CD4-positive, alpha-beta T cell treated with Interleukin-4 for 4 hours (primary cell): ENCODE measurements at places on chromosomes 11 and 22.

DNA sequence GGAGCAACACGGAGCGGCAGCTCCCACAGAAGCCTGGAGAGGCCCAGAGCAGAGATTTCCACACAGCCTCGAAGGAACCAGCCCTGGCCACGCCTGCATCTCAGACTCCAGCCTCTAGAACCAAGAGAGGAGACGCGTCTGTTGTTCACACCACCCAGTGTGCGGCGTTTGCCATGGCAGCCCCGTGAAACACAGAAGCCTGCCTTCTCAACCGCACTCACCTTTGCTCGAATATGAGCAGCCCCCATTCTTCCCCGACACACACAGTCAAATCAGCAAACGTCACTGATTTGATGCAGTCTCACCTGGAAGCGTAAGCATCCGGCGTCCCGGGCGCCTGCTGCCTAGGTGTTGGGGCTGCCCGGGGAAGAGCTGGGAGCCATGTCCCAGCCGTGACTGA, 14.2 kb upstream of the TALDO1 start:
- no peak for DNase-seq

DNA sequence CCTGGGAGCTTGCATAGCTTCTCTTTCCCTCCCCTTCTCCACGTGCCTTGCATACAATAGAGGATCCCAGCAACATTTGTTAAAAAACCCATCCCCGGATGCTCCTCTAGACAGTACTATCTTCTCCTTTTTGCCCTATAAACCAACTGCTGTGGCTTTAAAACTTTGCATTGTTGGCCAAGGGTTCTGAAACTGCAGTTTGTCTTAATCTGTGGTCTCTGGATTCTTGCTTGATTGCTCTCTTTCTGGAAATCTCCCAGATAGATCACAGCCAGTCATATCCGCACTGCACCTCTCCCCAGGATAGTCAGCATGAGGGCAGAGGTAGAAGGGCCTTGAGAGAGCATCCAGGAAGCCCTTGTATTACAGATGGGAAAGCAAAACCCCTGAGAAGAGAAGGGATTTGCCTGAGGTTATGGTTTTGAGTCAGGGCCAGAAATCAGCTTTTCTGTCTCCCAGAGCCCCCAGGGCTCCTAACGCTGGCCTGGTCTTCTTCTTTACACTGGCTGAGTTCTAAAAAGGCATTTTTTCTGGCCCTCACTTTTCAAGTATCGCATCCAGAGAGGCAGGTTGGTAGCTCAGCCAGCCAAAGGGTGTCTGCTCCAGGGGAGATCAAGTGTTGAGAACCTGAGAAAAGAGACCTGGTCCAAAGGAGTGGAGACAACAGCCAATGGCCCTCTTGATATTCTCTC, 70.6 kb downstream of the ADM start:
- no peak for DNase-seq

DNA sequence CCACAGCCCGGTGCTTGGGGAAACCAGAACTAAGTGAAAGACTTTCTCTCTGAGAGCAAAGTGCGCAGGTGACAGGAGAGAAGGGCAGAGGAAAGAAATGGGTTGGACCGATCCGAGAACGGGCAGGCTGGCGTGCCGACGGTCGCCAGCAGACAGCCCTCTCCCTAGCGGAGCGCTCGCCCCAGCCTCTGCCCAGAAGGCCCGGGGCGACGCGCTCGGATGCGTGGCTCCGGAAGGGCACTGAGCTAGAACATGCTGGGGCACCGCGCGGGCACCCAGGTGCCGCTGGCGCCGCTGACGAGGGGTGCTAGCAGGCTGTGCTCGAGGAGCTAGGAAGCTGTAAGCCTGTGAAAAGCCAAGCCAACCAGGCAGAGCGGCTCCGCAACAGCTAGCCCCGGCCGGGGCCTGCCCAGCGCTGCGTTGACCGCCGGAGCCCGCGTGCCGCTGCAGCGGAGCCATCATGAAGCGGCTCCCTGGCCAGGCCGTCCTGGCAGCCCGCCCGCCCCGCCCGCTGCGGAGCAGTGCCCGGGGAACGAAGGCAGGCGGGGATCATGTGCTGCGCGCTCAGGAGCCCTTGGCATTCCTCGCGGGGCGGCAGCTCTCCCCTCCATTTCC, 22.1 kb upstream of the RRAS2 start:
- DNase-seq: peak; percentile 24

DNA sequence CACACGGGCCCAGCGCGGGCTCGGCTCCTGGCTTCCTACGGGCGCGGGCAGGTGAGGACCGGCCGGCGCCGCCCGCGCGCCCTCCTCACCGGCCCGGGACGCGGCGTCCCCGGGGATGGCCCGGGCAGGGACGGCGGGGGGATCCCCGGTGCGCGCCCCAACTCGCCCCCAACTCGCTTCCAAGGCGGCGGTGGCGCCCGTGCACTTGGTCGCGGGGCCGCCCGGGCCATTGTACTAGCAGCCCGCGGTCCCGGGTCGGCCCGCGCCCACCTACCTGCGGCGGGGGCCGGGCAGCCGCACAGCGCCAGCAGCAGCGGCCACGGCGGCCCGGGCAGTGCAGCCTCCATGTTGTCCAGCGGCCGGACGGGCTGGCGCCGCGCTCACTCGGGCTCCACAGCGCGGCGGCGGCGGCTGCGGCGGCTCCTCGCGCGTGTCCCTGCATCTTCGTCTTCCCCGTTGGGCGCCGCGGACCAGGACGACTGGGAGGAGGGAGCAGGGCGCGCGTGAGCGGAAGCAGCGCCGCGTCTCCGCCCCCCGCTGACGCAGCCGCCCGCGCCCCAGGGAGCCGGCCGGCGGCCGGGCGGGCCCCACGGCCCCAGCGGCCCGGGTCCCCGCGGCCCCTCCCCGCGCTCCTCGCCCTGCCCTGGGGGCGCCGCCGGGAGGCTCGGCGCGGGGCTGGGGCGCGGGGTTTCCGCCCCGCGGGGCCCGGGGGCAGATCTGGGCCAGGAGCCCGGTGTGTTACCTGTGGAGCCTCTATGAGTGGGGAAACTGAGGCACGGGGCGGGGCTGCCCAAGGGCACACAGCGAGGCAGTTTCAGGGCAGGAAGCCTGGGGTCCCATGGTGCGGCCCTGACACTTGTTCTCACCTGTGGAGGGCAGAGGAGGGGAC, 159.3 kb upstream of the GRK3 start:
- DNase-seq: peak; percentile 54

DNA sequence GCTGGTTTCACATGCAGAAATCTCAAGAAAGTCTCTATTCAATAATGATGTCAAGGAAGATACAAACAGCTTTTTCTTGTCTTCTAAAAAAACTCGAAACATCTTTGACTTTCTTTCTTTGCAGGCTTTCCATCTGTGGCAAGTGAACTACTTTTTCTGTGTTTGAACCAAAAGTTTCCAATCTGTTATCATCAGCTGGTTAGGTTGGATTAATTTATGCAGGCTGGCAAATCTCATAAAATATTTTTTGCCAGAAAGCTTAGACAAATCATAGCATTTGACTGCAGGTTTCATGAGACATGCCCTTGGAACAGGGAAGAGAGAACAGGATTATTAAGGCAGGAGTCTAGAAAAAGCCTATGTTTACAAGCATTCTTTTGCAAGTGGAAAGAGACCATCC, 86.1 kb upstream of the ARHGAP42 start:
- DNase-seq: no peak

DNA sequence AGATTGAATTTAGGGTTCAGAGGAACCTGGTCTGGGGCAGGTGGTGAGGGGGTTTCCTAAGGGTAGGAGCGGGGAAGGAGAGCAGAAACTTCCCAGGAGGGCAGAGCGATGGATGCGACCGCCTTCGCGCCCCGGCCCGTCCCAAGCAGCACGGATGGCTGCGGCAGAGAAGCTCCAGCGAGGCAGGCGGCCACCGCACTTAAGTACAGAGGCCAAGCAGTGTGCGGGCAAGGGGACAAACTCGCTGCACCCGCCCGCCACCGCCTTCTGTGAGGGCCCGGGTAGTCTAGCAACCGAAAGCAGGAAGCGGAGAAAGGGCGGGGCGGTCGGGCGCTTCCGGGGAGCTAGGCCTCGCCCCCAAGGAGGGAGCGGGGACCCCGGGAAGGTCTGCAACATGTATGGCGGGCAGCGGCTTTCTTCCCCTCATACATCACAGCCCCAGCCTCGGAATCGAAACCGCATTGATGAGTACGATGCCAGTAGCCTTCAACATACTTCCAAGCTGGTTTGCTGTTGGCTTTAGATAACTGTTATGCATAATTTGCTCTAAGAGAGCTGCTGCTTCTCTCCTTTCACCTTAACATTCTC, at the start of gene AGBL2:
TSS of gene AGBL2 (minus strand) at position 288 of the 588 bp plus-strand sequence. CDS start 719 bp downstream, outside the sequence.
- peak; percentile 82 for DNase-seq

GRCh38 chr22:49215840-49216239, 611.8 kb downstream of the BRD1 start:
- no peak for DNase-seq

GRCh38 chr22:20212754-20213699, 55.1 kb downstream of the RTN4R start:
- no peak for DNase-seq

- DNase-seq: no peak
These were observed 646.0 kb downstream of the OPCML start for GRCh38 chr11:132886335-132886734.

DNA sequence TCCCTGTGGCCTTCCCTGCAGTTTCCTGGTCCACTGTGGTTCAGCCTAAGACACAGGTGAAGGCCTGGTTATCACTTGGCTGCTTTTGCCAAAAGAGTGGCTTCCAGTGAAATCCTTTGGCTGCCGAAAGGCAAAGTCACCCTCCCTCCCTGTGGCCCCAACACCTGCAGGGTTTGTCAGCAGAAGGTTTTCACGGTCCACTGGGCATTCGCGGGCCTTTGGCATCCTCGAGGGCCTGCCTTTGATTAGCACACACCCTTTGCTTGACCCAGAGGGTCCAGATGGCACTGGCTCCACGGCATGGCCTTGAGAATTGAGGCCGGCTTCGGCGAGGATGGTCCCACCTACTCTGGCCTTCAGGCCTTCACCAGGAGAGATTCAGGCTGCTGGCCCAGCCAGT, 35.3 kb downstream of the RTN4R start:
- no peak for DNase-seq
